ENCODE measurements at places on chromosomes 7 and 10.

- no peak for DNase-seq
These were observed 123.4 kb upstream of the SEMA3D start for GRCh38 chr7:85310301-85310700.

DNA sequence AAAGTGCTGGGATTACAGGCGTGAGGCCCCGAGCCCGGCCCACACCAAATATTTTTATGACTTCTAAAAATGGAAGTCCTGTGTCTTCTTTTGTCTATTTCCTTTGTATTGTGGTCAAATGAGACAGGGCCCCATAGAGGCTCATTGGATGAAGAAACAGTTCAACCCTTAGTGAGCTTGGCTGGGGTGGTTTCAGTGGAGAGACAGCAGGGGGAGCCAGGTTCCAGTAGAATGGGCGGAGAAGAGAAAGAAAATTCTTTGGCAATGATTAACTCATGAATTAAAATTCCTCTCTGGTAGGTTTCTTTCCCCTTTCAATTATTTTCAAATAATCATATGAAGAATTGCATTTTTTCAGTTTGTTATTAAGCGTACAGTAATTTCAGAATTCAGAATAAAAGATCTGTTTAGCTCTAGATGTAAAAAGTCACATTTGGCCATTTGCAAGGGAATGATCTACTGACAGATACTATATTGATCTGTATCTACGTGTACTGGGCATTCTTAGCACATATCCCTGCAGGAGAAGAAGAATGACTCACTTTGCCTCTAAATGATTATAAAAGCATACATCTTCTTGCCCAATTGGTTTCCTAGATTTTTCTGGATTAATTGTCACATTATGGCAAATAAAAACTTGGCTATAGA, 43.2 kb downstream of the PNLIPRP3 start:
- DNase-seq = peak; percentile 2

DNA sequence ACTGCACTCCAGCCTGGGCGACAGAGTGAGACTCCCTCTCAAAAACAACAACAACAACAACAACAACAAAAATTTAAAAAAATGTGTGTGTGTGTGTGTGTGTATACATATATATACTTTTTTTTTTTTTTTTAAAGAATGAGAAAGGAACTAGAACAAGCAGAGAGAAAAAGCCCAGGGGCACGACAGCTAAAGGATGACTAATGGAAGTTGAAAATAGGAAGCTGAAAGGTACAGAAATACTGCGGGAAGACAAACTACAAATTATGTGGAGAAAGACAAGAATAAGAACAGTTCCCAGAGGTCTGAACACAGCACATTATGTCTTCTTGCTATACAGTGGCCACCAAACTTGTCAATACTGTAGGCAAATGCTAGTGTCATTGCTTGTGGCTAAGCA, 141.9 kb upstream of the PRSS1 start:
- DNase-seq = no peak

- DNase-seq = no peak
These were observed 719 bp downstream of the ZNF33B start for GRCh38 chr10:42637648-42638054.

DNA sequence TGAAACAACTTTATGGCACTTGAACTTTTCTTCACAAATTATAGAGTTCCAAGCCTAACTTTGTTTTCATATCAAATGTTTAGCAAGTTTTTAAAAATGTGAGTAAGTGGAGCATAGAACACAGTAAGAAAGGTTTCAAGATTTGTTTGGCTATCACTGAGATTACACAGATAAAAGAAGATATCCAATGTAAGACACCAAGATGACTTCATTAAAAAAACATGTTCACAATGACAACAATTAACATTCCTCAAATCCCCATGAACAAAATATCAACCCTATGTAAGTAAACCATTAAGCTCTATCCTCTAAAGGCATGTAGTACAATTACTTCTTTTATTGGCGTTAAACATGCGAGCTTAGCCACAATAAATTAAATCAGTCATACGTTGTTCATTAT, 129.7 kb downstream of the RELN start:
- DNase-seq = no peak

DNA sequence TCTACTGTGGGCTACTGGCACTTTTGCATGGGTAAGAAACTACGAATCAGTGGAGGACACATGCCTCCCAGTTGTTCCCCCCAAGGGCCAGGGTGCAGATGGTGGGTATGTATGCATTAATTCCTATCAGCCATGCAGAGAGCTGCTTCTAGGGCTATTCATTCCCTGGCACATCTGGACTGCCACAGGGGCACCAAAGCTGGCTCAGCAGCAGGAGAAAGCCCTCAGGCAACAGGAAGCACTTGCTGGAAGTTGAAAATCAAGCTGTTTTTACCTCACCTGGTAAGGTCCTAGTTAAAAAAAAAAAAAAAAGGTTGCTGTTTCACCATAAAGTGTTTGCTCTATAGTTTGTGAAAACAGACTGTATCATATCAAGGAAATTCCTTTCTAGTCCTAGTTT, 1342.6 kb downstream of the REEP3 start:
- no peak for DNase-seq

DNA sequence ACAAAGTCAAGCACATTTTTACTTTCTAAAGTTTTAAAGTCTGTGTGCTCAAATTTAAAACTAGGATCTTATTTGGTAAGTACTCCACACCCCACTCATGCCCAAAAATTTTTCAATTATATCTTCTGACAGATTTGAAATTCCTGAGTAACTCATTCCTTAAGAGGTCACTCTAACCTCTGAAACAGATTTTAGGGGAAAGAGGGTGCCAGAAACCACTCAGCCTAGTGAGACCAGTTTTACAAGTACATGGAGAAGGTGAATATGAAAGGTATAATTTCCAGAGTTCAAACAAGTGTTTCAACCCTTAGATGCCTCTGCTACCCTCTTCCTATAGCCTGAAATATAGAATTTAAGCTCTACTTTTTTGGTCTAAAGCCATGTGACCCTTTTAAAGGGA, 79.2 kb downstream of the C7orf25 start:
- no peak for DNase-seq

DNA sequence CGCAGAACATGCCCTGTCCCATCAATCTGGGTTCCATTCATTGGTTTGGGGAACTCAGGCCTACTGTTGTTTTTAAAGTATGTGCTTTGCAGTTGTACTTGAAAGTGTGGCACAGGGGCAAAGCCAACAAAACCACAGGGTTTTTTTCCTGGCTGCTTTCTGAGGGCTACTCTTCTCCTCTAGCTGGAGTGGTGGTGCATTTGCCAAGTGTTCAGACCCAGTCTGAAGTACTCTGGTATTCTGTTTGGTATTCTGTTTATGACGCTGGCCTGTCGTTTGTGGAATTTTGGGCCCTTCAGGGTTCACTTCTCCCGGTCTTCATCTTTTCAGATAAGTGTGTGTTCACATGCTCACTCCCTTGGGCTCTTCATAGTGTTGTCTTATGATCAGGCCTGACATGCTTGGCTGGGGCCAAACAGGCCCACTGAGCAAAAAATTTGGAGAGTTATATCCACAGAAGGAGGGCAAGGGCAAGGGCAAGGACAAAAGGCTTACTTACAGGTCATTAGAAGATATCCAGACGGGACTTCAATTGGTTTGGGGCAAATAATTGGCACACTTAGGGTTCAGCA, 26.3 kb downstream of the SLC26A4 start:
- DNase-seq = no peak

GRCh38 chr7:39054731-39055130, 77.0 kb downstream of the POU6F2 start:
- DNase-seq = no peak

DNA sequence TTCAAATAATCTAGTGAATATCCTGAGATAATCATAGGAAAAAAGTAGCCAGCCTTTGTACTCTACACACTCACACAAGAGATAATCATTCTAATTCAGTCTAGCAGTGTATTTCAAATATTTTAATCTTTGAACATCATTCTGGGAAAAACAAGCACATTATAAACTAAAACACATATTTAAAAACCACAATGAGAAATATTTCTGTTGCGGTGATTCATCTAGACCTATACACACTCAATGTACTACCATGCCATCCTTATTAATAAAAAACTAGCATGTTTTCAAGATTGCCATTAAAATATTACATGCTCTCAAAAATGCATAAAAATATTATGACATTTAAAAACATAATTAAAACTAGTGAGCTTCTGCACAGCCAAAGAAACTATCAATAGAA, 11.8 kb downstream of the COG5 start:
- DNase-seq = peak; percentile 10

- no peak for DNase-seq
These were observed 122.8 kb downstream of the KAT6B start for GRCh38 chr10:74949034-74949832.

GRCh38 chr7:134836447-134836846, 57.0 kb downstream of the CALD1 start:
- DNase-seq = peak; percentile 92

DNA sequence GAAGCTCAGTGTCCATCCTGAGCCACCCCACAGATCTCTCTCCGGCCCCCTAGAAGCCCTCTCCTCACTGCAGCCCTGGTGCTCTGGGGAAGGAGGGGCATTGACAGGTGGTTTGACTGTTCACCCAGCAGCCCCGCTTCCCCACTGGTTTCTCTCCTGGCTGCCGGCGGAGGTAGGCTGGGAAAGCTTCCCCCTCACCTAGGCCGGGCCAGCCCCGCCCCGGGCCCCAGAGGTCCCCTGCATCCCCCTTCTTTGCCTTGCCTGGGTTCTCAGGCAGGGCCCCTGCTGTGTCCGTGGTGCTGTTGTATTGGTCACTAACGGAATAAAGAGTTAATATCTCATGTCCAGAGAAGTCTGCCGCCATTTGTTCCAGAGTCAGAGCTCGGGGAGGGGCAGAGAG, 21.2 kb downstream of the CLEC2L start:
- DNase-seq = no peak

DNA sequence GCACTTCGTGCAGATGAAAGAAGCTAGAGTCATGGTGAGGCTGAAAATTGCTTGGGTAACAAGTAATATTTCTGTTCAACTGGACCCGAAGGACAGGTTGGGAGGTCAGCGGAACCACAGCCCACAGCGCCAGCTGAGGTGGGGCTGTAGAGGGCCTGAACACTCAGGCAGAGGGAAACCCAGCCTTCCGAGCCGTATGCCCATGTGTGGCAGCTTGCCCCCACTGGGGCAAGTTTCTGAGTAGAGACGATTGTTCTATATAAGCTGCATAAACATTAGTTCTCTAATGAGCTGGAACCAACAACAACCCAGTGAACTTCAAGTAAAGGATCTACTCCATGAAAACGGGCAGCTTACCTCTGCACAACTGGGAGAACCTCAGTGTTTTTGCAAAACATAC, 58.4 kb upstream of the TNS3 start:
- DNase-seq = no peak

DNA sequence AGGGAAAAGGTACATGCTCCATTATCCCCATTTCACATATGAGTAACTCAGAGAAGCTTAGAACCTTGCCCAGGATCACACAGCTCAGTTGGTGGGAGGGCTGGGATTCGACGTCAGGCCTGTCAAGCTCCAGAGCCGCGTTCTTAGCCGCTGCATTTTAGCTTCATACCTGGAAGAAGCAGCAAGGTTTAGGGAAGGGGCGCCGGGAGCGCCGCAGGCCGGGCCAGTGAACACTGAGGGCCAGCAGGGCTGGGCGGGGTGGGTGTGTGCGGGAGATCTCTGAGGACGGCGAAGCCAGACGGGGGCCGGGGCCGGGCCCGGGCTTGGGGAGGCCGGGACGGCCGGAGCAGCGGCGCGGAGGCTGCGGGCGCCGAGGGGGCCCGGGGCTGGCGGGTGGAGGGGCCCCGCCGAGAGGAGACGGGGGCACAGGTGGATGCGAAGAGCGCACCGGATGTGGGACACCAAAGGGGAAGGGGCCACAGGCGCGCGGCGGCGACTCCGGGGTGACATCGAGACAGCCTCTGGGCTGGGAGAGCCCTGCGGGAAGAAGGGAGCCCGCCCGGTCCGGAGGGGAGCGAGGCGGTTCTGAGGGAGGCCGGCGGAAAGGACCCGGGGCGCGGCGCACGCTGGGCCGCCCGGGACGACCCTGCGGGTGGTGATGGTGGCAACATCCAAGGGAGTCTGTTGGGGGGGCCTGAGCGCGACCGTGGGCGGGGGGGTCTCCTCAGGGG, 498 bp downstream of the NDST2 start:
- DNase-seq = peak; percentile 51

GRCh38 chr10:19290770-19291169, 242.2 kb downstream of the MALRD1 start:
- DNase-seq = no peak

DNA sequence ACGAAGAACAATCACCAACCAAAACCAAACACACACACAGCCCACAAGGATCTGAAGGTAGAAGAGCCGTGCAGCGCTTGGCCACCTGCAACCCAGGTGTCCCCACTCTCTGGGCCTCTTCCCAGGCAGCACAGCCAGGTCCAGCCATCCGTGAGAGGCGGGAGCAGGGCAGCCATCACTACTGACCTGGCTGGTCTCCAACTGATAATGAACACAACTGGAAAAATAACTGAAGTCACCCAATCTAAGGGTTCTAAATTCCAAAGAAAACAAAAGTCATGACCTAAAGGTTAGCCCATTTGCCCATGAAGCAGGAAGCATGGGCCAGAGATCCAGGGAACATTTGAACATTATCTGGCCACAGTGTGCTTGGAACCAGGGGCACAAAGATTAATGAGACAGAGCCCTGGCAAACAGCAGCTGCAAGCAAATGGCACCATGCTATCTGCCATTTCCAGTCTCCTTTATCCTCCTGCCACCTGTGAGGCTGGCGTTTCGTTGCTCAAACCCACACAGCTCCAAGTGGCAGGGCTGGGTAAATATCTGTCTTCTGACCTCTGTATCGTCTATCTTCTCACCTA, 207.9 kb downstream of the TNS3 start:
- no peak for DNase-seq

GRCh38 chr7:127768241-127768640, 116.2 kb downstream of the SND1 start:
- DNase-seq = no peak

- peak; percentile 23 for DNase-seq
These were observed 3.7 kb upstream of the PRKAR1B start for GRCh38 chr7:730501-731439.

- peak; percentile 94 for DNase-seq
These were observed 8.0 kb downstream of the KLF6 start for GRCh38 chr10:3776796-3777571.

GRCh38 chr7:359766-360361, 69.9 kb downstream of the FOXL3 start:
- DNase-seq = no peak

- peak; percentile 47 for DNase-seq
These were observed 10.0 kb downstream of the HHEX start for GRCh38 chr10:92699518-92700381.

GRCh38 chr7:34365611-34366010, 292.4 kb upstream of the NPSR1 start:
- no peak for DNase-seq

- no peak for DNase-seq
These were observed 937 bp downstream of the DDX56 start for GRCh38 chr7:44572771-44573170.

- no peak for DNase-seq
These were observed 178.7 kb downstream of the CACNA2D1 start for GRCh38 chr7:82264783-82265305.
